ENCODE measurements at places on chromosomes 7 and 10.

GRCh38 chr7:85021101-85021704, 165.7 kb downstream of the SEMA3D start:
- no peak overlapping the region for H3K27ac ChIP-seq
- DNase-seq, result no peak
- no peak overlapping the region for H3K4me3 ChIP-seq
- H3K27me3 ChIP-seq, result no peaks in the 10 kb centered on the region
- H3K36me3 ChIP-seq, result no peaks in the 10 kb centered on the region

GRCh38 chr10:21512573-21513404, 12.7 kb downstream of the SKIDA1 start:
- no peaks in the 10 kb centered on the region for H3K27me3 ChIP-seq
- H3K27ac ChIP-seq, result no peak overlapping the region
- no peak overlapping the region for H3K4me3 ChIP-seq
- peaks cover 6% of the 10 kb centered on the region for H3K4me1 ChIP-seq
- no peak for DNase-seq

- H3K4me1 ChIP-seq, result no peaks in the 10 kb centered on the region
- no peak overlapping the region for H3K4me3 ChIP-seq
- H3K27ac ChIP-seq, result no peak overlapping the region
- H3K27me3 ChIP-seq, result no peaks in the 10 kb centered on the region
- no peaks in the 10 kb centered on the region for H3K36me3 ChIP-seq
These were observed 40.7 kb upstream of the ANAPC16 start for GRCh38 chr10:72175149-72175548.

DNA sequence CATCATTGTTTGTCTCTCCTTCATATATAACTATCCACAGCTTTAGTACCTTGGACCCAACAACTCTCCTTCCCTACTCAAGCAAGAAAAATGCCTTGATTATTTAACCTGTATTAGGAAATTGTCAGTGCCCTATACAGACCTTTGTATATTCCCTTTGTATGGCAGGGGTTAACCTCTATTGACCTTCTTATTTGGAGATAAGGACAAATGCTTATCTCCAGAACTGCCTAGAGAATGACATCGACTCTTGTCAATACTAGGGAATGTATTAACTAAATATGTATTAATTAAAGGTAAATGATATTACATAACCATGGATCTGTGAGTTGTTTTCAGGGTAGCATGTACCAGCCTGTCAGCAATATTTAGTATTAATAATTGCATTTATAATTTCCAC, 10.4 kb upstream of the AKR1D1 start:
- no peak overlapping the region for H3K4me3 ChIP-seq
- no peaks in the 10 kb centered on the region for H3K4me1 ChIP-seq
- no peaks in the 10 kb centered on the region for H3K27me3 ChIP-seq
- no peak for DNase-seq
- no peaks in the 10 kb centered on the region for H3K36me3 ChIP-seq
- H3K27ac ChIP-seq, result no peak overlapping the region

DNA sequence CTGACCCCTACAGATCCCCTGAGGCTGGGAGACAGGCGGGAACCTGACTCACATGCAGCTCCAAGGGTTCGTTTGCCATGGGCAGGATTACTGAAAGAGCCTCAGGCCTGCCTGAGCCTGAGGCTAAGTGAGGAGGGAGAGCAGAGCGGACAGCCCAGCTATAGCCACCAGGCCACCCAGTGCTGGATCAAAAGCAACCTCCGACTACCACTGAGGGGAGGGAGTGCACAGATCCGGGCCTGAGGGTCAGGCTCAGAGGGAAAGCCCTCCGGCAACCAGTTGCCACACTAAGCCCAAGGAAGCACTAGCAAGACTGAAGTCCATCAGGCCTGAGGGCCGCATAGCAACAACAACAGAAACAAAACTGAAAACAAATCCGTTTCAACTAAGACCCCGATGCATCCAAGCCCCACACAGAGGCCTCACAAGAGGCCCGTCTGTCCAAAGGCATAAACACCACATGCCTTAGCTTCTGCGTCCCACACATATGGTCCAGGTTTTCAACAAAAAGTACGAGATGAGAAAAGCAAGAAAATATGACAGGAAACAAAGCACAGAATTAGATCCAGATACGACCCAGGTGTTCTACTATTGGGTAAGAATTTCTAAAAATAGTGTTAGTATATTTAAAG, 92.5 kb upstream of the VIPR2 start:
- H3K4me1 ChIP-seq, result no peaks in the 10 kb centered on the region
- no peaks in the 10 kb centered on the region for H3K36me3 ChIP-seq

Data from ovary (tissue), 10 donors.